ENCODE measurements at places on chromosomes 5 and 9. TPM values are rescaled to one million over a fixed set of nuclear protein-coding genes. Genes with fewer than 3 reads are reported as not detected.

The GABBR2 gene
- total RNA-seq: 0.05 TPM

The TAF1L gene
- total RNA-seq: not detected

The CNTNAP3B gene
- 1.1 TPM for total RNA-seq

- DNase-seq: no peak
Measured at GRCh38 chr5:142644640-142645361, 41.1 kb downstream of the FGF1 start.

DNA sequence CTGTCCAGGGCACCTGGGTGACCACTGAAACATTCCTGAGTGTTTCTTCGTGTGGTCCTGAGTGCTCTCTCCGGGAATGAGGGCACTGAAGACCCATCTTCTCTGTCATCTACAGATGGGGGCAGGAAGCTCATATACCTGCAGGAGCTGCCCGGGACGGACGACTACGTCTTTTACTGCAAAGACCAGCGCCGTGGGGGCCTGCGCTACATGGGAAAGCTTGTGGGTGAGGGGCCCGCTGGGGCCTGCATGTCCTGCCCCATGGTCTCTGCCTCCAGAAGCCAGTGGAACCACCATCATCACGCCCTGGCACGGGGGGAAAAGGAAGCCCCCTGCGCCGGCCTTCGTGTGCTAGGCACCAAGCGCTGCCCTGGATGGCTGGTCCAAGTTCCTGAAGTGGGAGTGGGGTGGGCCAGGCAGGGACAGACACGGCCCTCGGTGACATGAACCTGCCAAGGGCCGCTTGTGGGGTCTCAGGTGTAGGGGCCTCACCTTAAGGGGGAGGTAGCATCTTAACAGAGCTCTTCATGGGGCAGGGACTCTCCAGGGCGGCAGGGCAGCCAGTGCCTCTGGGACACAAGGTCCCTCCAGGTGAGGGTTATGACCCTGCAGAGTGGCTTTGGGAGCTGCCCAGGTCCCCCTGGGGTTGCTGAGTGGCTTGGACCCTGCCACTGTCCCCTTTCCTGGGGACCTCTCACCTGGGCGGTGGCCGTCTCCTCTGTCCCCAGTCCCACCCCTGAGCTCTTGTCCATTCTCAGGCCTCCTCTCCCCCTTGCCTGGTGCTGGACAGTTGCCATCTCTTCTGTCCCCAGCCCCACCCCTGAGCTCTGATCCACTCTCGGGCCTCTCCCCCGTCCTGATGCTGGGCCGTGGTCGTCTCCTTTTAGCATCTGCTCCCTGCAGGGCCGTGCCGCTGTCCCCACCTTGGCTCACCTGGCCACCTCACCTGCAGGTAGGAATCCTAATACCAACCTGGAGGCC lies 2.1 kb downstream of the OBP2A start:
- DNase-seq: no peak

DNA sequence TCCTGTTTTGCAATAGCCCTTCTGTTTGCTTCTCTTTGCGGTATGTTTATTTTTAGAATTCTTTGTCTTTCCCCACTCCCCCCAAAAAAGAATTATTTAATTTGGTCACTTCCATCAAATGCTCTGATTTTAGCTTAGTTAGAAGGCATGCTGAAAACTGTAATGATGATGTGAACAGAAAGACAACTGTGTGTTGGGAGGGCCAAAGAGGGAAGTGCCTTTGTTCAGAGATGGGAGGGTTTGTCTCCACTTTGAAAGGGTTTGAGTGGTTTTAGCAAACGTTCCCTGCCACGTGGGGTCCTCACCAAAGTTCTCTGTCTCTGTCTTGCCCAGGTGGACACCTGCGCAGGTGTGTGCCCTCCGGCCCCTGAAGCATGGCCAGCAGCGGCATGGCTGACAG lies 41.9 kb downstream of the SYK start:
- no peak for DNase-seq

DNA sequence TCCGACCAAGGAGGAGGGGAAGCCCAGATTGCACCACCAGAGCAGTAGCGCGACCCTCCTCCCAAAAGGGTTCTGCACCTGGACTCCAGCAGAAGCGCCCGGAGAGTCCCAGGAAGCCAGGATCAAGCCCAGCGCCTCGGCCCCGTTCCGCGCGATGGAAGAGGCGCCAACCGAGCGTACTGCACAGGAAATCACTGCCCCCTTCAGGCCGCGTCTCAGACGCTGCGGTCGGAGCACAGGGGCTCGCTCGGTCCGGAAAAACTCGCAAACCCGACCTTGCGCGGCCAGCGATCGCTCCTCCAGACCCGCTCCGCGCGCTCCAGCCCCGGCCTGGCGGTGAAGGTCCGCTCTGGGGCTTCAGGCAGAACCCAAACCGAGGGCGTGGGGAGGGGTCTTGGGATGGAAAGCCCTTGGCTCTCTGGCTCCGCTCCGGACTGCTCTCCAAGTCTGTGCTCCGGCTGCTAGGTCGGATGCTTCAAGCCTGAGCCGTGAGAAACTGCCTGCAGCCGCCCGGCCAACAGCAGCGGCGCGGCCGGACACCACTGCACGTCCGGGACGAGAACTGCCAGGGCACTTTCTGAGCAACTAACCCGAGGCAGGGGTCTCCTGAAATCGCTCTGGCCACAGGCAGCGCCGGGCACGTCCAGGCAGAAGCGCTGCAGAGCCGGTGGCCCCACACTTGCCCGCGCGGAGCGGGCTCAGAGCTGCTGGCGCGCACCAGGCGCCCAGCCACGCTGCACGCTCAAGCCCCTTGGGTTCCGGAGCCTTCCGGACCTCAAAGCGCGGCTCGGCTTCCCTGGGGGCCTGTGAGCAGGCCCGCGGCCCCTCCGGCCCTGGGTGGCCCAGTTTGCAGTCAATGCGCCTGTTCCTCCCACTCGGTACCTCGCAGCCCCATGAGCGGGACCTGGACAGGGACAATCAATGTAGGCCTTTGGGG lies 1.3 kb downstream of the GABBR2 start:
- no peak for DNase-seq

DNA sequence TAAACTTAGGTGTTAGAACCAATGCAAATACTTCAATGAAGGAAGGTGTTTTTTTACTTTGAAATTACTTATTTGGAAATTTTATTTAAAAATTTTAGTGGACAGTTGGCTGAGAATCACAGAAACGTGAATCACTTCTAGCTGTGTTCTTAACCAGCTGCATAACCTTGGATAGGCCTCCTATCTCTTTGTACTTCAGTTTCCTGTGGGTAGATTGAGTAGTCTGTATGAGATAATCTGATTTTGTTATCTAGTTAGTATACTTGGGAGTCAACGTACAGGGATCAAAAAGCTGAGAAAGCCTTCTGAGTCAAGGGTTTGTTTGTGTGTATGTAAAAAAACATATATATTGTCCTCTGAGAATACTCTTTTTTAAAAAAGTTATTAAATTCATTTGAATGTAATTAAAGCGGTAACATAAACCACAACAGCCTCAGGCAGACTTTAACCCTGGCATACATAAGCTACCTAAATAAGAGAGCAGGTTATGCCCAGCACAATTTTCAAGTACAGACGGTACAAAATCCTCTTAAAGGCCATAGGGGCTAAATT lies 38.1 kb upstream of the ZCCHC7 start:
- no peak for DNase-seq

DNA sequence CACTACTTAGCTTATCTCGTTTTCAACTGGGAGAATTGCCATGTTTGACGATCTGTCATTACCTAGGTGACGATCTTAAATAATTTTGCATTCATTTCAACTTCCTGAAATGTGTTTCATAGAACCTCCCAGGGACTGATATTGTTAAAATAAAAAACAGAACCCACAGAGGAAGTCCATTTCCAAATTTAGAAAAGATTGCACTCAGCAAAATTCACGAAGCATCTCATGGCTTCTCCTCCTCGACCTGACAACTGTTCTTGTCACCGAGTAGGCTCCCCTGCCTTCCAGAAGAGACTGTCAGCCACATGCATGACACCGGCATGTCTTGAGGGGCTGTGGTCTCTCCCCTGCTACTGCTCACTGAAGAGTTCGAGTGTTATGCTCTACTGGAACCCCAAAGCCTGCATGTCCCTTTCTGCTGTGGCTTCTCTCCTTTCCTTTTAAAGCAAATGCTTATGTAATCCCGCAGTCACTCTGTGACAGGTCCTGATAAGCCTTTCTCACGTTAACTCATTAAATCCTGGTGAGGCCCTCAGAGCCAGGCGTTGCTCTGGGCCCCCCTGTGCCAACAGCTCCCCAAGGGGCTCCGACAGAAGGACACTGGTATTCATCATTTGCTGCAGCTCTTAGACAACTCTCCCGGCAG lies 26.8 kb upstream of the ANKRD33B start:
- DNase-seq: no peak

DNA sequence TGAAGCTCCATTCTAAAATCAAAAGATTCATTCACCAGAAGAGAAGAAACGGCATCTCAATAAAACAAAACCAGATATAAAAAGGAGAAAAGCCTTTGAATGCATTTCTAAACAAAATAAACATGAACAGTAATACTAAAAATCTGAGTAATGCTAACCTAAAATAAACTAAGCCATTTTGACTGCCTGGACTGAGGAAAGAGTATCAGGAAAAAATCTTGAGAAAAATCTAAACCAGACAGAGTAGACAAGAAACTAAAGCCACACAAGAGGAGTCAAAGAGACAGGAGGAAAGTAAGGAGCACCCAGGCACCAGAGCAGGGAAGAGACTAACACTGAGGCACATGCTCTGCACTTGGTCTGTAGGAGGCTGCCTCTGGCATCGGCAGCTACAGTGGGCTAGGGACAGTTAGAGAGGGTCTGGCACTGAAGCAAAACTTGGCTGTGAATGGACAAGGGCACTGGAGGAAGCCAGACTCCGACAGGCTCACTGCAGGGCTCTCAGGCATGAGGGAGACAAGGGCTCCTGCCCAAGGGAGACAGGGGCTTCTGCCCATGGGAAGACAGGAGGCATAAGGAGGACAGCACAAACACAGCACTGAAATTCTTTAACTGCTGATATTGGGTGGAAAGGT lies 50.2 kb downstream of the DROSHA start:
- no peak for DNase-seq

- DNase-seq: no peak
Measured at GRCh38 chr5:101932599-101932998, 363.5 kb downstream of the SLCO4C1 start.

DNA sequence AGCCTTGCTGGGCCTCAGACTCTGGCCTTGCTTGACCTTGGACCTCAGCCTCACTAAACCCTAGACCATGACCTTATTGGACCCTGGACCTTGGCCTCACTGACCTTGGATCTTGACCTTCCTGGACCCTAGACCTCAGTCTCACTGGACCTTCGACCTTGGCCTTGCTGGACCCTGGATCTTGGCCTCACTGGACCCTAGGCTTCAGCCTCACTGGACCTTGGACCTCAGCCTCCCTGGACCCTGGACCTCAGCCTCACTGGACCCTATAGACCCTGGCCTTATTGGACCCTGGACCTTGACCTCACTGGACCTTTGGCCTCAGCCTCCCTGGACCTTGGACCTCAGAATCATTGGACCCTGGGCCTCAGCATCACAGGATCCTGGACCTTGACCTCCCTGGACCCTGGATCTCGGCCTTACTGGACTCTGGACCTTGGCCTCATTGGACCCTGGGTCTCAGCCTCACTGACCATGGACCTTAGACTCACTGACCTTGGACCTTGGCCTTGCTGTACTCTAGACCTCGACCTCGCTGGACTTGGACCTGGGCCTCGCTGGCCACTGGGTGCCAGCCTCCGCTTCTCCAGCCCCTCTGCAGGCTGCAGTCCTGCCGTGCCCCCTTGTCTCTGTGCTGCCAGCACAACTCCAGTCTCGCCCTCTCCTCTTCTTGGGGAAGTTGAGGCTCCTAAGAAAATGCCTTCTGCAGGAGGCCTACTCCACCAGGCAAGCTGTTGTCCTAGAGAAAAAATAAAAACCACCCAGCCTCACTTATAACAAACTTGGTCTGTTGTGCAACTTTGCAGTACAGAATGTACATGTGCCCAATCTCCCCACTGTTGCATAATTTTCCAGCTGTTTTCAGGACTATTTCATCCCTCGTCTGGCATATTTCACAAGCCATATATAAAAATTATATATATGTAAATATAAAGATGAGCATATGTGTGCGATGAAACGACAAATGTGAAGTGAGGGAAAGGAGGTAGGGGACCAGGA lies 11.0 kb upstream of the ADAMTS2 start:
- DNase-seq: no peak

GRCh38 chr5:140178086-140178410 lies 3.1 kb downstream of the CYSTM1 start:
- DNase-seq: no peak

GRCh38 chr9:121367306-121368137 lies 2.5 kb downstream of the STOM start:
- DNase-seq: no peak

DNA sequence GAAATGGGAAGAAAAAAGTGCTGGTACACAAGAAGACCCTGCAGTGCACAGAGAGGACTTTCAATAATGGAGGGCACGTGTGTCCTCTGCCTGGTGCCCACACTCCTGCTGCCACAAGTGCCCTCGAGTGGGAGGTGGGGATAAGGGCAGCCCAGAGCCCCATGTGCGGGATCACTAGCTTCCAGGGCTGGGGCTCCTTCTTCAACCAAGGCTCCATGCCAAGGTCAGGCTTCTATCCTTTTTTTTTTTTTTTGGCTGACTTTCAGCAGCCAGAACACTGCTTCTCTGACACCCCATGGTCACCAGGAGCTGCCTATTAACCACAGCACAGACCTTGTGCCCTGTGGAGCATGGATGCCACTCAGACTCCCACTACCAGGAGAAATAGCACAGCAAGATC lies 7.5 kb downstream of the ACSL6 start:
- no peak for DNase-seq

GRCh38 chr5:66353186-66353585 lies 209.1 kb downstream of the SREK1 start:
- no peak for DNase-seq

- DNase-seq: no peak
Measured at GRCh38 chr5:29089591-29090130, 2051.3 kb upstream of the CDH9 start.

DNA sequence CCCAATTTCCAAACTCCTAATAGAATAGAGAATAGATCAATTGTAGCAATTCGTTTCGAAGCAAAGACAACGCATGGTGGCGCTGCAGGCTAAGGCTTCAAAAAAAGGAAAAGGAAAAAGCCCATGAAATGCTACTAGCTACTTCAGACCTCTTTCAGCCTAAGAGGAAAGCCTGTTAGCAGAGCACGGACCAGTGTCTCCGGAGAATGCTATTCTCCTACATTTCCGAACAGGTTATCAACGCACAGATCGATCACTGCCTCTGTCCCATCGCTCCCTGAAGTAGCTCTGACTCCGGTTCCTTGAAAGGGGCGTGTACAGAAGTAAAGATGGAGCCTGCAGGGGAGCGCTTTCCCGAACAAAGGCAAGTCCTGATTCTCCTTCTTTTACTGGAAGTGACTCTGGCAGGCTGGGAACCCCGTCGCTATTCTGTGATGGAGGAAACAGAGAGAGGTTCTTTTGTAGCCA lies at the start of gene PCDHB15:
TSS of gene PCDHB15 (plus strand) at position 146 of the 468 bp plus-strand sequence. CDS start at position 330, 184 bp downstream.
- no peak for DNase-seq

DNA sequence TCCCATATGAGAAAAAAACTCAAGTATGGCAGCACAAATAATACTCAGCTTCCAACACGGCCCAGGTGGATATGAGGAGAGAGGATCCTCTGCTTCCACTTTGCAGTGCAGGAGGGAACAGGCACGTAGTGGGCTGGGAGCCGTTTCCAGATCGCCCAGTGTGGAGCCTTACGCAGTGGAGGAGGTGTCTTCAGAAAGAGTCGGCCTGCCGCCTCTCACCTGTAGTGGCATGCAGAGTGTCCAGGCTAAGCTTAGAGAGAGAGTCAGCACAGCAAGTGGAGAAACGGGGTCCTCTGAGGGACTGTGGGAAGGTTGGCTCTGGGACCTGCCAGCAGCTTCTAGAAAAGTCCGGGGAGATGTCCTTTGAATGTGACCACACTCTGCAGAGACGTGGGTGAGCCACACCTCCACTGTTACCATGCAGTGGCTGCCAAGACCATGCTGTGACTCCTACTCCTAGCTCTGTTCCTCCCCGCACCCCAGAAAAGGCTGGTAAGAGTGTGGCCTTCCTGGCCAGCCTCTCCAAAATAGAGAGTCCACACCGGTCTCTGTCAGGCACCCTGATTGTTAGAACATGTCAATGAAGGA lies 3.5 kb upstream of the SEMA4D start:
- no peak for DNase-seq
